Activated naive CD4-positive, alpha-beta T cell treated with anti-CD3 and anti-CD28 coated beads, Interleukin-2, amount 10 ng/mL, durations not matched to agents 7 days and 5 days (primary cell): ENCODE measurements at places on chromosomes 11 and 22.

DNA sequence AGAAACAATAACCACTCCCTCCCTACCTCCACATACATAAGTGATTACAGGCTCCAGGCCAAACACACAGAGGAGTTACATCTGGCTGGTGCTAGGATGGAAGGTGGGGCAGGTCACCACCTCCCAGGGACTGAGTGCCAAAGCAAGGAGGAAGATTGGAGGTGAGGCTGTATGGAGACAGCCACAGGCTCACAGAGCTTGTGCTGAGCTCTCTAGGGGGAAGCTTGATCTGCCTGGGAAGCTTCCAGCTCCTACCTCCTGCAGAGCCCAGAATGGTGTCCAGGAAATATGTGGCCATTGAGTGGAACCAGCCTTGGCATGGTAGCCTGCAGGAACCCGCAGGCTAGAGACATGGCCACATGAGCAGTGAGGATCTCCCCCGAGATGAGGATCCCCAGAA lies 3.6 kb upstream of the MED15 start:
- DNase-seq = no peak
- no peaks in the 10 kb centered on the region for H3K27me3 ChIP-seq
- H3K36me3 ChIP-seq = peaks cover 18% of the 10 kb centered on the region
- no peak overlapping the region for H3K4me3 ChIP-seq
- no peak overlapping the region for H3K27ac ChIP-seq
- peaks cover 12% of the 10 kb centered on the region for H3K4me1 ChIP-seq

DNA sequence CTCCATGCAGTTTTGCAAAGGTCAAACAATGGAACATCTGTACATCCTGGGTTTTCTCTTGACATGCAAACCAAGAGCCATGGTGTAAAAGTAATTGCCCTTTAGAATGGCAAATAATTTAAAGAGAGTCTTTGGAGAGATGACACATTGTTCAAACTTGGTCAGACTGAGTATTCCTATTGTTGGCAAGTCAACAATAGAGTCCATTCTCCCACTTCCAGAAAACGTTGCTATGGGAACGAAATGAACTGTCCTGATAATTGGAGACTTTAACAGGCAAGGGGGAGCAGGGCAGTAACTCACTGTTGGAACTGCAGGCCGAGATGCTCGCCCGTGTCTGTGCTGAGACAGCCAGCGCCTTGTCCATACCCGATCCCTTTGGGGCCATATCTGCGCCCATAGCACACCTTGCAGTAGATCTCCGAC lies 13.9 kb downstream of the CSRP3 start:
- no peak for DNase-seq
- no peaks in the 10 kb centered on the region for H3K4me1 ChIP-seq
- H3K27me3 ChIP-seq = peaks cover 3% of the 10 kb centered on the region
- no peak overlapping the region for H3K4me3 ChIP-seq
- H3K27ac ChIP-seq = no peak overlapping the region
- H3K36me3 ChIP-seq = no peaks in the 10 kb centered on the region

- no peak overlapping the region for H3K4me3 ChIP-seq
- no peak overlapping the region for H3K27ac ChIP-seq
- DNase-seq = peak; percentile 56
- H3K27me3 ChIP-seq = no peaks in the 10 kb centered on the region
Observed at GRCh38 chr22:26461188-26461810, 22.3 kb downstream of the HPS4 start.

DNA sequence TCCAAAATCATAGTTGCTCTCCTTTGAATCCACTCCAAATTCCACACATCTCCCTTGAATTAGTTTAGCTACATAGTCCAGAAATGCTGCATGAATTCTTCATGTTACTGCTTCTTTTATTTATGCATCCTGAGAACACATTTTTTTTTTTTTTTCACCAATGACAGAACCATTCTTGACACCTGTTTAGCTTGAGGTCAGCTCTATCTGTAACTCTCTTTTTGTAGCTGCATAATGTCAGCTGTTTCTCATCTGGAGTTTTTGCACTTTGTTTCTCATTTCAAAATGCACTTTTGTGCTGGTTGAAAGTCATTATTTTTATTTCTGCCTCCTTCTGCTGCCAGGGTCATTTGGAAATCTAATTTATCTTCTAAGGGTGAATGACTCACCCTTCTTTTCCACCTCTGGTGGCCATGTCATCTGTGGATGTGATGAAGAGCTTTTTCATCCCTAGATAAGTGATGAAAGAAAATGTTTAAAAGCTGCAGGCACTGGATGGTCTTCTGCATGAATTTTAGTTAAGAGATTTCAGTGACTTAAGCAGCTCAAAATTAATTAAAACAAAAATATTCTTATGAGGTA lies 93.7 kb downstream of the JRKL start:
- no peaks in the 10 kb centered on the region for H3K4me1 ChIP-seq
- no peak for DNase-seq
- no peaks in the 10 kb centered on the region for H3K27me3 ChIP-seq
- no peak overlapping the region for H3K27ac ChIP-seq
- no peaks in the 10 kb centered on the region for H3K36me3 ChIP-seq

GRCh38 chr11:42161886-42162285 lies 702.4 kb upstream of the LRRC4C start:
- H3K27me3 ChIP-seq = no peaks in the 10 kb centered on the region
- no peak overlapping the region for H3K27ac ChIP-seq
- no peaks in the 10 kb centered on the region for H3K4me1 ChIP-seq
- H3K4me3 ChIP-seq = no peak overlapping the region

DNA sequence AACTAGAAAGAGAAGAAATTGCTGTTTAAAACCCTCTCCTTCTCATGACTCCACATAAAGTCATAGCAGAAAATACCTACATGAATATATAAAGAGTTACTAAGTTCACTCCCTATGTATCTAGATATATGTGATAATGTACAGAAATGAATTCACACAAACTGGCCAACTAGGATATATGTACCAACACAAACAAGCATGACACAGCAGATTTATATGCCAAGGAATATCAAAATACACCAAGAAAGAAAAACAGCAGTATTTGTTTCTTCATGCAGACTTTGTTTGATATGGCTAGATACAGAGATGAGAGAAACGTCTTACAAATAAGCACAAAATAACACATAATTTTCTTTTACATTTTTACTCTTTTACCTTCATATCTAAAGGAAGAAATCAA lies 1.8 kb downstream of the OR51G1 start:
- no peaks in the 10 kb centered on the region for H3K4me1 ChIP-seq
- H3K36me3 ChIP-seq = no peaks in the 10 kb centered on the region
- no peak for DNase-seq
- H3K27ac ChIP-seq = no peak overlapping the region
- H3K4me3 ChIP-seq = no peak overlapping the region

GRCh38 chr11:67033661-67034166 lies 10.8 kb downstream of the SYT12 start:
- no peaks in the 10 kb centered on the region for H3K36me3 ChIP-seq
- DNase-seq = no peak
- no peak overlapping the region for H3K27ac ChIP-seq
- no peak overlapping the region for H3K4me3 ChIP-seq
- H3K27me3 ChIP-seq = peaks cover 75% of the 10 kb centered on the region
- H3K4me1 ChIP-seq = no peaks in the 10 kb centered on the region

- no peak overlapping the region for H3K27ac ChIP-seq
- H3K27me3 ChIP-seq = peaks cover 4% of the 10 kb centered on the region
- no peak for DNase-seq
Observed at GRCh38 chr11:102528618-102529017, 1.9 kb downstream of the MMP7 start.

DNA sequence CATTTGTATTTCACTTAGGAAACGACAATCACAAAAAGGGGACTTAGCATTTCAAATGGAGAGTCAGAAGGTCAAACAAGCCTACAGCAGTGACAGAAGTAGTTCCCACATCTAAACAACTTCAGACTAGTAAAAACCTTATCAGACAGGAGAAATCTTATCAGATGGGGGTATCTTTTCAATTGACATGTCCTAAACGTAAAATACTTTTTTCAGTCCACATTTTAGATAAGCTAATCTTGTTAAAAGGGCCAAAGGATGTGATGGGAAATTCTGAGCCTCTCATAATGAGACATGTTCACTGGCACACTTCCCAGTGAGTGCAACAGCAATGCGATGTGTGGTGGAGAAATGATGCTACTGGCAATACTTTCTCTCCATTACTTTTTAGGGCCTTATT lies 2.4 kb downstream of the MAPK1 start:
- H3K27ac ChIP-seq = no peak overlapping the region
- H3K36me3 ChIP-seq = peaks cover 27% of the 10 kb centered on the region
- peak overlapping the region; percentile 13 for H3K4me3 ChIP-seq
- H3K4me1 ChIP-seq = peaks cover 63% of the 10 kb centered on the region
- H3K27me3 ChIP-seq = no peaks in the 10 kb centered on the region
- DNase-seq = no peak

GRCh38 chr11:79045018-79045799 lies 395.6 kb downstream of the TENM4 start:
- H3K4me1 ChIP-seq = no peaks in the 10 kb centered on the region
- H3K4me3 ChIP-seq = no peak overlapping the region
- H3K27ac ChIP-seq = no peak overlapping the region
- H3K36me3 ChIP-seq = no peaks in the 10 kb centered on the region
- DNase-seq = no peak

- peaks cover 2% of the 10 kb centered on the region for H3K36me3 ChIP-seq
- peaks cover 30% of the 10 kb centered on the region for H3K27me3 ChIP-seq
- no peak for DNase-seq
Observed at GRCh38 chr11:13899603-13900002, 62.9 kb upstream of the SPON1 start.

GRCh38 chr11:71252770-71253730 lies 673 bp upstream of the SHANK2 start:
- DNase-seq = no peak
- peaks cover 76% of the 10 kb centered on the region for H3K27me3 ChIP-seq
